ENCODE measurements at places on chromosomes 1 and 21. TPM values are rescaled to one million over a fixed set of nuclear protein-coding genes. Genes with fewer than 3 reads are reported as not detected.
A peak's percentile ranks its signal among the peaks of the same experiment; 100 is the strongest.

The ACTA1 gene
- total RNA-seq = 0.96 TPM

DNA sequence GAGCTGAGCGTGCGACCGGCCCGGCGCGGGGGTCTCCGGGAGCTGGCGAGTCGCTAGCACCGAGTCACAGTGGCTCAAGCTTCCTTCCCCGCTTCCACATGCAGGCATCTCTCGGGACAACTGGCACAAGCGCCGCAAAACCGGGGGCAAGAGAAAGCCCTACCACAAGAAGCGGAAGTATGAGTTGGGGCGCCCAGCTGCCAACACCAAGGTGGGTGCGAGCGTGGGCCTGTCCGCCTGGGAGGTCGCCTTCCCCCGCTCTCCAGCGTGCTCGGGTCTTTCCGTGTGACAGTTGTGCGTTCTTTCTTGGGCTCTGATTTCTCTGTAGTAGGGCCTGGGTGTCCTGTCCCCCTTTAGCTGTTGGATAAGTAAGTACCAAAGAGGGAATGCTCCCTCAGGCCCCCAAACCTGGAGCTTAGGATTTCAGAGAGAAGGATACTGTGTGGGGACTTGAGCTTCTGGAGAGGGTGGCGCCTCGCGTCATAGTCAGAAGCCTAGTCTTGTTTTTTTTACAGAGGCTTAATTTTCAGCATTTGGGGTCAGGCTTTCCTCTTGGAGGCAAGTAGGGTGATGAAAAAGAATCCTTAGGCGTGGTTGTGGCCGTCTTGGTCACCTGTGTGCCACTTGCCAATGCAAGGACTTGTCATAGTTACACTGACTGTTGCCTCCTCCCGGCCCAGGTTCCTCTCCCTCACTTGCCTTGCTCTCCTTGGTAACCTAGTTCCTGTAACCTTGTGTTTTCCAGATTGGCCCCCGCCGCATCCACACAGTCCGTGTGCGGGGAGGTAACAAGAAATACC is 790 bp downstream of the RPS8 start:
- no peak for DNase-seq

- no peak for DNase-seq
Observed at GRCh38 chr1:169484683-169485430, 887 bp downstream of the SLC19A2 start.

GRCh38 chr1:116254776-116255175 is 118.3 kb upstream of the ATP1A1 start:
- no peak for DNase-seq

DNA sequence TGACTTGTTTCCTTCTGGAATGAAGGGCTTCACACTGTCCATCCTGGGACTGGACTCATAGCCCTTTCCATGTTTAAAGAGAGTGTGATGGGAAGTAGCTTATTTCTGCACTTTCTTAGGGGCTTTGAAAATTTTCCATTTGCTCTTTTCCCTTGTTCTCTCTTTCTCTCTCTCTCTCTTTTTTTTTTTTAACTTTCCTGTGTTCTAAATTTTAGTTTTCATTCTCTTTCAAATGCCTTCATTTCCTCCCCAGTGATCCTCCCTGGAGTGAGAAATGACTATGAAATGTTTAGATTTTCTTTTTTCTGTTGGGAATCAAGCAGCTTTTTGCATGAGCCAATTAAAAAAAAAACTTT is 2.1 kb downstream of the AK4 start:
- no peak for DNase-seq

The ELOVL1 gene
- 26.6 TPM for total RNA-seq

The TNFSF4 gene
- total RNA-seq = 0.48 TPM

DNA sequence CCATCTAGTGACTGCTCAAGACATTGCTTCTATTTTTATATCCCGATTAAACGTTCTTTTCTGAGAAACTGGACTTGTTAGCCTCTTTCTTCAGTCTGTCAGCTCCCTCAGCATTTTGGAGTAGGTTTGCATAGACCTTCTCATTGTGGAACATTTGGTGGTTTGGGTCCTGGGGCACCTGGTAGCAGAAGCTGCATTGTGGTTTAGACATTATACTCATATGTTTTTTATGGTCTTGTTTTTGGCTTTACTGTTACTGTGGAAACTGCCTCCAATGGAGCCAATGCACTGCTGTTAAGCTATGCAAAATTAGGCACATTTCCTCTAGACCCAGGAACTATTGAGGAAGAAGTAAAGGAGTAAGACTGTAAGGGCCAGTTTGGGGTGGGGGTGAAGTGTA is 36.7 kb upstream of the LRRC8B start:
- no peak for DNase-seq

The FCGR3B gene
- not detected for total RNA-seq

DNA sequence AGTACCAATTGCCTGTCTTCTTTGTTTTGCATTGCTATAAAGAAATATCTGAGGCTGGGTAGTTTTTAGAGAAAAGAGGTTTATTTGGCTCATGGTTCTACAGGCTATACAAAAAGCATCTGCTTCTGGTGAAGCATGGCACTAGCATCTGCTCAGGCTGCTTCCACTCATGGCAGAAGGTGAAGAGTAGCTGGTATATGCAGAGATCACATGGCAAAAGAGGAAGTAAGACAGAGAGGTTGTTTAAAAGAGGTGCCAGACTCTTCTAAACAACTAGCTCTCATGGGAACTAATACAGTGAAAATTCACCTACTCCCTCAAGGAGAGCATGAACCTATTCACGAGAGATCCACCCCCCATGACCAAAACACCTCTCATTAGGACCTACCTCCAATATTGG is 56.7 kb upstream of the GUCA2B start:
- no peak for DNase-seq

The EXO1 gene
- 31.7 TPM for total RNA-seq

DNA sequence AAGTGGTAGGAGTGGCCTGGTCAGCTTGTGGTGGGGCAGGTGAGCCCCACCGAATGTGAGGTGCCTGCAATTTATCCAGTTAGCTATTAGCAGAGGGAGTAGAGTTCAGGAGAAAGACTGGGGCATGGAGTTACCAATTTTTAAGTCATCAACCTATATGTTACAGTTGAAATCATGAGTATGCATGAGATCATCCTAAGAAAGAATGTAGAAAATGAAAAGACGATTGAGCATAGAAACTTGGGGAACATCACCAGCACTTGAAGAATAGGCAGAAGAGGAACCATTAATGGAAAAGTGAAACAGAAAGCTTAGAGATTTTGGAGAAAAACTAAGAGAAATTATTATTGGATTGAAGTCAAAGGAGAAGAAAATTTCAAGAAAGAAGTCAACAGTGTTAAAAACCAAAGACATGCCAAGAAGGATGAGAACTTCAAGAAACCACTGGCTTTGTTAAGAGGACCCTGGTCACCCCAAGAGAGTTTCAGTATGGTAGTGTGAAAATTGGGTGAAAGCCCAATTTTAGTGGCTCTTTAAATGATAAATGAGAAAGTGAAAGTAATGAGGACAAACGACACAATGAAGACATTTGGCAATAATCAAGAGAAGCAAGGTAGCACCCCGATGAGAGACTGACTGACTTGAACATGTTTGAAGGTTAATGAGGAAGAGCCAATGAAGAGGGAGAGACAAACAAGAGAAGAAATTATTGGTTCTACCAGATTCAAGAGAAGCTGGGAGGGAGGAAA is 36.7 kb downstream of the DNASE2B start:
- no peak for DNase-seq

DNA sequence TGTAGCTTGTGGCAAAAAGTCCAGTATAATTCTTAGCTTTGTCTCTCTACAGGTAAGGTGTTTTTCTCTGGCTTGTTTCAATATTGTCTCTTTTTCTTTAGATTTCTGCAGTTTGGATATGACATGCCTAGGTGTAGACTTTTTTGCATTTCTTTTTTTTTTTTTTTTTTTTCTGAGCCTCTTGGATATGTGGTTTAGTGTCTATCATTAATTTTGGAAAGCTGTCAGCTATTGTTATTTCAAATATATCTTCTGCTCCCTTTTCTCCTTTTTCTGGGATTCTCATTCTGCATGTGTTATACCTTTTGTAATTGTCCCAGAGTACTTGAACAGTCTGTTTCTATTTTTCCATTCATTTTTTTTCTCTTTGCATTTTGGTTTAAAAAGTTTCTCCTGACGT is 243.2 kb downstream of the DSCAM start:
- DNase-seq = no peak

The FAM177B gene
- not detected for total RNA-seq

GRCh38 chr1:63857478-63857877 is 83.7 kb downstream of the ROR1 start:
- no peak for DNase-seq

DNA sequence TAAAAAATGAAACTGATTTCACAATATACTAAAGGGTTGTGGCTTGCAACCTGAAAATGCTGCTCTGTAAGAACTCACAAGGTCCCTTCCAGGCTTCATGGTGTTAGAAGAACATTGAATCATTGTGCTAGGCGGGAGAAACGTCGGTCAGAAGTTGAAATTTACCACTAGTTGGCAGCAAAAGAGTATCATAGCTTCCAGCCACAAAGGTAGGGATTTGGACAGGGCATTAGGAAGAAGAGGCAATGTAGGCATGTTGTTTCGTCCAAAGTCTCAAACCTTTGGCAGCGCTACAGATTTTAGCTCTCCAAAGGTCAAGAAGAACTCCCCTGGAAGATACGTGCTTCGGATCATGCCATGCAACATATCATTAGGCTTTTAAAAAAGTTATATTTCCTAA is 62.5 kb upstream of the ZP4 start:
- no peak for DNase-seq

DNA sequence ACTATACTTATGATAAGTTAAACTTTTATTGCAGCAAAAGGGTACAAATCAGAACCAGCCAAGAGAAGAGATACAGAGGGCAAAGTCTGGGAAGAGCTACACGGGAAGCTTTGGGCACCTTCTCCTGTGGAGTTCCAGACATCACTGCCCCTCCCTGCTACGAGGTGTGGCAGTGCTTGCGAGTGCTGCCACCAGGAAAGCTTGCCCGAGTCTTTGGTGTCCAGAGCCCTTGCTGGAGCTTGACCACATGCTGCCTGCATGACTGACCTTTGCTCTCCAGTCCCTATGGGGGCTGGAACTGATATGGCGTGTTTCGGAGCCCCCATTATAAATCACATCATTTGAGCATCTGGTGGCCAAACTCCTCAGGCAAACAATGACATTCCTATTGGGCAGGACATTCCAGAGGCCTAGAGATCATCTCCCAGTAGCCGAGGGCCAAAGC is 23.4 kb downstream of the PLEKHO1 start:
- DNase-seq = no peak

- peak; percentile 34 for DNase-seq
Observed at GRCh38 chr1:180946541-180947498, 34.1 kb downstream of the KIAA1614 start.

DNA sequence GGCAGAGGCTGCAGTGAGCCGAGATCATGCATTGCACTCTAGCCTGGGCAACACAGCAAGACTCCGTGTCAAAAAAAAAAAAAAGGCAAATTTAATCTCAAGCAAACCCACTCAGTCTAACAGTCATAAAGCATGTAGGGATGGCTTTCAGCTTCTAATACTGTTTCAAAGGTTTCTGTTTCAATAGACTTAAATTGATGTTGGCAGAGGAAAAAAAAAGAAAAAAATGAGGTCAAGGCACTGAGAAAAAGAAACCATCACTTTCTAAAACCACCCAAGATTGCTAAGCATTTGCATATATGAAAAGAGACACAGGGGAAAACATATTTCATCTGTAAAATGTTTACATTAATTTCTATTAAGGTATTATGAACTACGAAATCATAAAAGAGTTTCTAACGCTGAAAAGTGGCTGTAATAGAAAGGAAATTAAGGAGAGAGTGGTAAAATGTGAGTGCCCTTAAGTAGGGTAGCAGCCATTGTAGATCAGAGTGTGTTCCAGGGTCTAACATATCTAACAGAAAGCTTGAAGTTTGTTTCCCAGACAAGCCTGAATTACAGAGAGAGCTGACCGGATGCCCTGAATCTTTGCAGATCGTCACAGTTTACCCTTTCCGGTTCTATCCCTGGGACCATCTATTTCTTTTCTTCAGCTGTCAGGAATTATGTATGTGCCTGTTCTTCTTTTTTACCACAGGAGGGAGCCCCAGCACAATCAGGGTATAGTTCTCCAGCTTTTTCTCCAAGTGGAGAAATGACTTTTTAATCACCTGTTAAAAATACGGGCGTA is 70.0 kb downstream of the PLD5 start:
- no peak for DNase-seq

GRCh38 chr1:119143706-119144105 is 3.3 kb upstream of the WARS2 start:
- no peak for DNase-seq

DNA sequence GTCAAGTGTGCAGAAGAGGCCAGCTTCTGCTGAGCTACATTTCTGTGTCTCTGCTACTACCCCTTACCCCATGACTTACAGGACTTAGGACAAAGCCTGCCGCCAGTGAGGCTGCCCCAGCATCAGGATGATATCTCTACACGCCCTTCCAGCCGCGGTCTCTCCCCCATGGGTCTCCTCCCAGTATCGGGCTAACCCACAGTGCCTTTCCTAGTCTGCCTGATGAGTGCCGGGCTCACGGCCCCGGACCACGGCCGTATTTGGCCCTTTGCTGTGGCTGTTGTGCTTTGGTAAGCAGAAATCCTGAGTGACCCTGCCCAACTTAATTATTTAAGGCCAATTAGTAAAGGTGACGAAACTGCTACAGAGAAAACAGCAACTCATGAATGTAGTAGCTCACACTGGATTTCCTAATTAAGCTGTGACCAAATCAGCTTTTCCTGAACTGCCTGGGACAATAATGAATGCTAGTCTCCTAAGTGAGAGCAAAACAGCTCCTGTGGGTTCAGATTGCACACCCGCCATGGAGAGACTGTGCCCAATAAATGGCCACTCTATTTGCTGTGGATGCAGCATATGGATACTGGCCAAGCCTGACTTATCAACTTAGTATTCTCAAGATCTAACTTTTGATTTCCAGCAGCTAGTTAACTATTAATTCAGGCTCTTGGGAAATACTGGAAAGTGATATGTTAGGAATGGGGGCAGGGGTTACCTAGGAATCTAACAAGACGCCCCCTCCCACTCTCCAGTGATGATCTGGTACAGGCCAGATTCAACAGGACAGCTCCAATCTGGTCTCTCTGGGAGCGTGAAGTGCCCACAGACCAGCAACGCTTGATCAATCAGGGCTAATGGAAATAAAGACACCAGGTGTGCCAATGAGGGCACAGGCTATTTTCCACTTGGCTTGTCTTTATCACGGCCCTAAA is 123.3 kb upstream of the IFFO2 start:
- DNase-seq = no peak

GRCh38 chr1:183932412-183932811 is 105.1 kb downstream of the COLGALT2 start:
- DNase-seq = no peak

DNA sequence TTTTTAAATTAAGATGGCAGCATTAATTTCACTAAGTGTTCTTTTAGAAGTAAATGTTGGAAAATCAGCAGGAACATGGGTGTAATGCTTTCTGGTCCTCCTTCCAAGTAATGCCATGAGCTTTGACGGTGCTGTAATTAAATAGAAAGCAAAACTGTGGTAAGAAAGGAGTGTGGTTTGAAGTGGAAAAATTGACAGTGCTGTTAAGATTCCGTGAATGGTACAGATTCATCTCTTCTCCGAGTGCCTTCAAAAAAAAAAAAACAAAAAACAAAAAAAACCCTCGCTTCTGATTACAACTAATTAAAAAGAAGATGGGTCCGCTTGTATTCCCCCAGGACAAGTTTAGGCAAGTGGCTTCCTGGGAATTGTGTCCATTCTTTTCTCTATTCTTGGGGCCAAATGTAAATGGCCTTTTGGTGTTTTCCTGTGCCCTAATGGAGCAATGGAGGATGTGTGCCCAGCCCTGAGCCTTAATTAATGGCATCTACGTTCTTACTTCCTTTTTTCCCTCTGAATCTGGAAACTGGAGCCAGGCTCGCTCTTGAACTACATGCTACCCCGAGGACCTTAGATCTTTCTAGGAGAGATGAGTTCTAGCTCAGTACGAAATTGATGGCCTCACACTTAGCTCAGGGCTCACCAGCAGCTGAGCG is 5.1 kb downstream of the LMO4 start:
- no peak for DNase-seq

- DNase-seq = no peak
Observed at GRCh38 chr1:117166076-117166475, 44.5 kb upstream of the TRIM45 start.

The ADSS2 gene
- 72.4 TPM for total RNA-seq

All from WTC11 (cell line).